ENCODE measurements at places on chromosomes 2 and 18.

DNA sequence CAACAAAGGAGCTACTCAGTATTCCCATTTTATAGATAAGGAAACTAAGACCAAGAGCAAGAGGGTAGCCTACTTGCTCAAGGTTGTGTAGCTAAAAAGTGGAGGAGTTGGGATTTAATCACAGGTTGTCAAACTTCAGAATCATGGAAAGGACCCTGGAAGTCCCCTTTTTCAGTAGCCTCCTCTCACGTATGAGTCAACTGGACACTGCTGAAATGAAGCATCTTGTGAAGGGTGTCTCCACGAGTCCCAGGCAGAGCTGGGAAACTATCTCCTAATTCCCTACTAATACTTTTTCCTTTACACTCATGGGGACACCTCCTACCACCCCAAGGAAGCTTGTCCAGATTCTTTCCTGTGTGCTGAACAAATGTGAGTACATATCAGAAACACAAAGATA lies 155.8 kb downstream of the RHBDD1 start:
- no peak for DNase-seq

GRCh38 chr2:8487461-8487932 lies 194.4 kb upstream of the ID2 start:
- DNase-seq: no peak

GRCh38 chr2:43186679-43187374 lies 39.6 kb downstream of the ZFP36L2 start:
- no peak for DNase-seq

DNA sequence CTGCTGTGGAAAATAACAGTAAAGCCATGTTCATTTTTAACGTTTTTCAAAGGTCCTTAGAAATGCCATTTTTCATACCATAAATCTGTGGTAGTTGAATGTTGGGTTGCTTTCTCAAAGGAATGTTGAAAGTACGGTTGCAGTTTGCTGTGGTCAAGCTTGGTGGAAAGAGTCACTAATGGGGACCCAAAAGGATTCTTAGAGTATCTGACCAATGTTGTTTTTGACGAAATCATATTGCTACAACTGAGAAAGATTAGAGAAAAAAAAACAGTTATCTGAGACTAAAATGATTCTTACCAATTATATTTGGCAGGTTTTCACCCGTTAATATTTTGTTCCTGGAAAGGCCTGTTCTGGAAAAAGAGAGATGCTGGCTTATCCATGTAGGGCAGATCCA lies 439.5 kb upstream of the ETAA1 start:
- DNase-seq: no peak

GRCh38 chr18:58139459-58140386 lies 95.7 kb downstream of the NEDD4L start:
- DNase-seq: no peak

DNA sequence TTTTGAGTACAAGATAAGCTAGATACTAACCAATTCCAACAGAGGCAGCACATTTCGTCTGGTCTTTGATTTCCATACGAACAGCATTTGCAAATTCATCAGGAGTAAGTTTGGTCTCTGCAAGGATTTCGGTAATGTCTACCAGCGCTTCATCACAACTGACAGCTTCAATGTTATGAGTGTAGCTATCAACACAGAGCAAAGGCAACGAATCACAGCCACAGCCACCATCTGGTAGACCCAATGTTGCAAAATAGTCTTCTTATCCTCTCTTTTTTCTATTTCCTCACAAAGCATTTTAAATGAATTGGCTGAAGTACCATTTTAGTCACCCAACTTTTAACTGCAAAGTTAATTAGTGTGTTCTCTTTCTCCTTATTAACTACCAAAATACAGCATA lies 68.3 kb downstream of the REV1 start:
- DNase-seq: no peak

GRCh38 chr2:222052934-222053367 lies 245.8 kb downstream of the PAX3 start:
- DNase-seq: no peak

GRCh38 chr2:105364436-105365139 lies 27.2 kb downstream of the C2orf49 start:
- peak; percentile 82 for DNase-seq

- no peak for DNase-seq
These were observed 42.5 kb upstream of the SCN1A start for GRCh38 chr2:166170356-166170755.

DNA sequence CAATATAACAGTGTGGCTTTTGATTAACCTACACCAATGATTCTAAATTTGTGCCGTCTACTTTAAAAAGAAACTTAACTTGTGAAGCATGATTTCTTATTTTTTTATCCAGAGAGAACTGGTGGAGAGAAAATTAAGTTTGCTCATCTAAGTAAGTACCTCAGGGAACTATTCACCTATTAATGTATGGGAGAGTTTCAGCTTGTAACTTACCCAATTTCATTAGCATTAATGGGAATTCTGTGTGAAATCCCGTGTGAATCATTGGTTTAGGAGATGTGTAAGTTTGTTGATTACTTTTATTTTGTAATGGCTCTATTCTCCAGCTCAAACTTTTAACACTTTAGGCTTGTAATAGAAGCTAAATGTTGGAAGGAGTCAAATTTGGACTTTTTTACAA lies 1061.5 kb downstream of the TDRD15 start:
- DNase-seq: no peak

GRCh38 chr2:7513834-7514233 lies 596.6 kb downstream of the RNF144A start:
- no peak for DNase-seq

DNA sequence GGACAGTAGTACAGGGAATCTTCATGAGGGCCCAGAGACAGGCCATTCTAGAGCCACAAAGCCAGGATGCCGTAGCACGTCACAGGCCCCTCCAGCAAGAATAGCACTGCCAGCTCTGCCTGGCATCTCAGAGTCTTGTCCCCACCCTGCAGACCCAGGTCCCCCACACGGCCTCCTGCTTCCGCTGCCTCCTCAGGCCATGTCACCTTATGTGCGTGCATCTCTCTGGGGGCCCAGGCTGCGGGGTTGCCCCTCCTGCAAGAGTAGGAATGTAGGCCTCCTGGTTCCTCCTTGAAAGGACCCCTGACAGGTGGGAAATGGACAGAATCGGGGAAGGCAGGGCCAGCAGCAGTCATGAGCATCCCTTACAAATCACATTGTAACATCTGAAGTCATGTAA lies 49.8 kb downstream of the ADI1 start:
- DNase-seq: no peak

DNA sequence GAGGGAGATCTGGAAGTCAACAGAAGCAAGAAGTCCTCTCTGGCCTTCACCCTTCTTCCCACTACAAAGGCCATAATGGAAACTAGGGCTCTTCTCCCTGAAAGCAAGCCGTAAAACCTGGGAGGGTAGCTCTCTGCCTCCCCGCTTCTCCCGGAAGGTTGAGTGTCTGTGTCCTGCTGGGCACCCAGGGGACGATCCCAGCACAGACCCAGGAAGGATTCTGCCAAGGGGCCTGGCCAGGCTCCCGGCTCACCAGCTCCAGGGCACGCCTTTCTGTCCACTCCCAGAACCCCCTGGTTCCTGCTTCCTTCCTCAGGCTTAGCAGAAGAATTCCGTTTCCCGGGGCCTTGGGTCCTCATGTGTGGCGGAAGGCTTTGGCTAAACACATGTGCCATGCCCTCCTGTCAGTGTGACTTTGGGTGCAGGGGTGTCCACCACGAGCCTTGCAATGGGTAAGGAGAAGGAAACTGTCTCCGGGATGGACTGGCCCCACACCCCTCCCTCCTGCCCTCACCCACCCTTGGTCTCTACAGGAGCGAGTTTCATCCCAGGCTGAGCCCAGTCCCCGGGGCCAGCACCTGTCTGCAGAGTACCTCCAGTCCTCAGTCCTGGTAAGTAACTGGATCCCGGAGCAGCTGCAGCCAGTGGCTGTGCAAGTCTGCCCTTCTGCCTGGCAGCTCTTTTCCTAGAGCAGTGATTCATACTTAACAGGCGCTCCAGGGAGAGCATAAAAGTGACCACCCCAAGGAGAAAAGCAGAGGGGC lies 135.8 kb downstream of the TPO start:
- no peak for DNase-seq

DNA sequence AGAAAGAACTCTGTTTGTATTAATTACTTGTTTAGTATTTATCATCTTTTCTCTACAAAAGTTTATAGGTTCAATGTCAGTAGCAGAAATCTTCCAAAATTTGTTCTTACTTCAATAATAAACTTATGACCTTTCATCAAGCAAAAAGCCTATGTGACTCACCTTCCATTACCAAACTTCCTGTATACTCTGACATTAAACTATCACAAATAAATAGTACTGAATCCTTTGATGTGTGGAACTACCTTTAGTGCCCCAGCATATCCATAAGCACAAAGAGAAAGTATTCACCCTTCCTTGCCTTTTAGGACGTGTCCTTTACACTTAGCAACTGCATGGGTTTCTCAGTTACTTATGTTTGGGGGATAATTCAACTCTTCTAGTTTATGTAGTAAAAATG lies 166.0 kb downstream of the EHBP1 start:
- DNase-seq: no peak

GRCh38 chr2:23669413-23670244 lies 257.3 kb downstream of the ATAD2B start:
- no peak for DNase-seq

DNA sequence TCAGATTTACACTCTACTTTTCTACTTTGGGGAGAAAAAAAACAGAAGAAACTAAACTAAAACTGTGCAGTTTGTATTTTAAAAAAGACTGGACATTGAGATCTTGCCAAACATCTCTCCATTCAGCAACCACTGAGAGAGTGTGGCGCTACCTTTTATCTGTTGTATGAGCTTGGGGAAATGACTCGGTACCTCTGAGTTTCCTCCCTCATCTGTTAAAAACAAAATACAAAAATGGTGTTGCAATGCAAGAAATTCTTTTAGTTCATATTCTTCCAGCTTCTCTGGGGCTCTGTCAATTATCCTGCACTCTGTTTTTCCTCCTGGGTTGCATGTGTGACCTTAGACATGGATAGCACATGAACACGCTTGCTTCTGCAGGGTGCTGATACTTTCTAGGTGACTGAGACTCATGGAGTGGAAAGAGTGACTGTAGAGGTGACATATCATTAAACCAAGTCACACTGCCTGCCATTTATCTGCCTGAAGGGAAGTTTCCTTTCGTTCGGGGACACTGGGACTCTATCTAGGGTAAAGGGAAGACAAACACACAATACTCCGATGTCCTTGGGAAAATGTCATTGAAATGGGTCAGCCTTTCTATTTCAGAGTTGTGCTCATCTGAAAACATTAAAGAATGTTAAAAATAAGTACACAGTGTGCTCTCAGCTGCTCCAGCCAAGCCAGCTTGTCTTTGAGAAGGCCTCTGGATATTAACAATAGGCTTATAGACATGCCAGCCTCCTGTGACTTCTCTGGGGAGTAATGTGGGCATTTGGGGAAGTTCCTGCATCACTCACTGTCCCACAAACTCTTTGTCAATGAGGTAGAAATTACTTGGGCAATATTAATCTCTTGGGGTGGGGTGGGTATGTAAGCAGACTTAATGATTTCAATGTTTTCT lies 91.4 kb downstream of the TRIB2 start:
- DNase-seq: no peak

- DNase-seq: no peak
These were observed 483.3 kb downstream of the PLCL1 start for GRCh38 chr2:198287706-198288105.

DNA sequence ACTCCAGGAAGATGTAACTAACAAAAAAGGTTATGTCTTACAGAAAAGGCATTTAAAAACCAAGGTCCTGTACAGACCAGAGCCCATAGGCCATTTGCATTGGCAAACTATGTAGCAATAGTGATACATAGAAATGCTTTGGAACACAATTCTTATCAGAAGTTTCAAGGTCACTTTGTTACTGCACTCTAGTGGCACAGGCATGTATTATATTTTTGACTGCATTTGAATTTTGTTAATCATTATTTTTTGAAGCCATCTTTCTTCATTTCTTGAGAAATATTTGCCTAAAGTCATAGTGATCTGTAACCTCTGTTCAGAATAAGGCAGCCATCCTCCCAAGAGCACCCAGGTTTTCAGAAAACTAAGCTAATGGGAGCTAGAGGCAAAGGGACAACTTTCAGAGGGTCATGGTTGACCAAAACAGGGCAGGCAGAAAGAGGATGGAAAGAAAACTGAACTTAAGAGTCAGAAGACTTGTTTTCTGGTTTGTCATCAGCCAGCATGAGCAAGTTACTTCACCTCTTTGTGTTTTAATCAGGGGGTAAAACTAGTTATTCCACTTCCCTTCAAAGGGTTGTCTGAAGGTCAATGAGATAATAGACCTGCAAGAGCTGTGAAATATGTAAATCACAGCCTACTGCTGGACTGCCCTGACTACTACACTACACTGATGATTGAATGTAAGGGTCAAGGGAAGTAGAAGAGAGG lies 41.5 kb downstream of the SLC38A11 start:
- DNase-seq: no peak

DNA sequence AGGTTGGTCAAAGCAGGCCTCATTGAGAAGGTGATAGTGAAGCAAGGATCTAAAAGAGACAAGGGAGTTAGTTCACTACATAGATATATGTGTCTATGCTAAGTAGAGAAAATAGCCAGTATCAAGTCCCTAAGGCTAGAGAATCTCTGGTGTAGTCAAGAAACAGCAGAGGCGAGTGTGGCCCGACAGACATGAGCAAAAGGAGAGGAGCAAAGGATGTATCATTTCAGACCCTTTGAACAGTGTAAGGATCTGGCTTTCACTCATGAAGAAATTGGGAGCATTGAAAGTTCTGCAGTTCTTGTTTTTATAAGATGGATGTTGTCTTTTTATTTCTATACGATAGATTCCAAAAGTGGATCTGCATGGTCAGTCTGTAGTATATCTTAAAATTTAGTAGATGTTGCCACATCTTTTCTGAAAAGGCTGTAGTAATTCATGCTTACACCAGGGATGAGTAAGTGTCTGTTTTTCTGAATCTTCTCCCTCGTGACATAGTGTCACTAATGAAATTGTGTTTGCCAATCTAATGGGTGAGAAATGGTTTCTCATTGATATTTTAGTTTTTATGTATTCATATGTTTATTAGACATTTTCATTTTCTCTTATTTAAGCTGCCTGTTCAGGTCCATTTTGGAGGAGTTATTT lies 18.8 kb downstream of the SP100 start:
- no peak for DNase-seq

GRCh38 chr2:120787111-120787821 lies 51.6 kb downstream of the GLI2 start:
- no peak for DNase-seq

All from esophagus muscularis mucosa (tissue), 4 donors.